ENCODE measurements at places on chromosomes 1 and 21.

- no peak for DNase-seq
Measured at GRCh38 chr1:171744986-171745385, 3.1 kb upstream of the VAMP4 start.

DNA sequence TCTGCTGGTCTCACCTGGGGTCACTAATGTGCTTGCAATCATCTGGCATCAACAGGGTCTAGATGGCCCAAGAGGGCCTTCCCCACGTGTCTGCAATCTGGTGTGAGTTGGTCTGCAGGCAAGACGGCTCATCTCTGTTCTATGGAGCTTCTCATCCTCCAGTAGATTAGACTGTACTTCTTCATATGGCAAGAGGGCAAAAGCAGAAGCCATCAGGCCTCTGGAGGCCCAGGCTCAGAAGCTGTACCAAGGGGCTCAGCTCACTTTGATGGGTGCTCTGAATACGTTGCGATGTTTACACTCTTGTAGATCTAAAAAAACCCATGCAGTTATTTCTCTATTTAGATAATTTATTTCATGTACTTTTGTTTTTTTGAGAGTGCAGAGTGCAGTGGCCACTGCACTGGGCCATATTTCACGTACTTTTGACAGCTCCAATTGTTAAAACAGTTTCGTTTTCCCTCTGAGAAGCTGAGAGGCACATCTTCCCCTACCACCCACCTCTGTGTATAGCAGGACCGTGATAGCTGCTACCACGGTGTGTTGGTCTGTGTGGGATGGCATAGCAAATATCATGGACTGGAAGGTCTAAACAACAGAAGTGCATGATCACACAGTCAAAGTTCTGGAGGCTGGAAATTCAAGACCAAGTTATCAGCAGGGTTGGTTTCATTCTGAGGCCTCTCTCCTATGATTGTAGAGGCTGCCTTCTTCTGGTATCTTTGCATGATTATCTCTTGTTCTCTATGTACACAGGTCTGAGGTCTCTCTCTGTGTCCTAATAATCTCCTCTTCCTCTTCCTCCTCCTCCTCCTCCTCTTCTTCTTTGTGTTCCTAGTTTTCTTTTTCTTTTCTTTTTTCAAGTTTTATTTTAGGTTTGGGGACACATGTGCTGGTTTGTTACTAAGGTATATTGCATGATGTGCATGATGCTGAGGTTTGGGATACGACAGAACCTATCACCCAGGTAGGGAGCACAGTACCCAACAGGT, 17.0 kb downstream of the CITED4 start:
- no peak for DNase-seq

GRCh38 chr1:16073490-16074119, at the start of gene FAM131C:
Gene FAM131C, minus strand, starts transcription at chr1:16073651. Its CDS starts 209 bp downstream, at chr1:16073442.
- DNase-seq, result no peak

GRCh38 chr1:115059316-115059715, 29.7 kb downstream of the TSHB start:
- DNase-seq, result no peak

DNA sequence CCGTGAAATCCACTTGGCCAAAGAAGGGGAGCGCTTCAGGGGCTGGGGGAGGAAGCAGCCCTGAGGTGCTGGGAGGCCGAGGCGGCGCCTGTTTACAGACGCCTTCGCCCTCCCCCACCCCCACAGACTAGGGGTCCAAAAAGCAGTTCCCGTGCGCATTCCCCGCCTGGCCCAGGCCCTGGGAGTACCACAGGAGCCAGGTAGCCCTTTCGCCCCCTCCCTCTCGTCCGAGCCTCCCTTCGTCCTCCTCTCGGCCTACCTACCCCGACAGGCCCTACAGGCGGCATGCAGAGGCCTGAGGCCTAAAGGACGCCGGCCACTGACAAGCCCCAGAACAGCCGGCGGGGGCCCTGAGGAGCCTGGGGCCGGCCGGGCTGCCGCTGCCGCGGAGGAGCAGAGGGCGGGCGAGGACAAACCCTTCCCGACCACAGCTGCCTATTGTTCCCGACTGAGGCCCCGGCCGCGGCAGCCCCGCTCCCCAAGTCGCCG, 522 bp downstream of the RC3H1 start:
- DNase-seq, result peak; percentile 64

DNA sequence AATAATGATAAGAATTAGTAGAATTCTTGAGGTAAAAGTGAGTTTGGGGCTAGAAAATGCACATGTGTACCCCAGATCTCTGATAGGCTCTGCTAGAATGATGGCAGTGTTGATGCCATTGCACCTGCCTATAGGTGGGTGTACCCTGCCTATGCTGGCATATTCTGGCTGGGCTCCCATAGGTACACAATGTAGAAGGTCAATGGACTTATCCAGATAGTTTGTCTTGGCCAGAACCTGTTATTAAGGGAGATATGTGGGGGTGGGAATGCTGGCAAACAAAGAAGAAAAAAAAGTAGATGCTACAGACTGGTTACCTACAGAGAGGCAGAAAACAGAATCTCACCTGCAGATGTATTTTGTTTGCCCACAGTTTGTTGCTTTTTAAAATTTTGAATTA, 14.1 kb upstream of the KLHDC8A start:
- DNase-seq, result no peak

GRCh38 chr21:45598109-45598508, 45.4 kb upstream of the PCBP3 start:
- no peak for DNase-seq

DNA sequence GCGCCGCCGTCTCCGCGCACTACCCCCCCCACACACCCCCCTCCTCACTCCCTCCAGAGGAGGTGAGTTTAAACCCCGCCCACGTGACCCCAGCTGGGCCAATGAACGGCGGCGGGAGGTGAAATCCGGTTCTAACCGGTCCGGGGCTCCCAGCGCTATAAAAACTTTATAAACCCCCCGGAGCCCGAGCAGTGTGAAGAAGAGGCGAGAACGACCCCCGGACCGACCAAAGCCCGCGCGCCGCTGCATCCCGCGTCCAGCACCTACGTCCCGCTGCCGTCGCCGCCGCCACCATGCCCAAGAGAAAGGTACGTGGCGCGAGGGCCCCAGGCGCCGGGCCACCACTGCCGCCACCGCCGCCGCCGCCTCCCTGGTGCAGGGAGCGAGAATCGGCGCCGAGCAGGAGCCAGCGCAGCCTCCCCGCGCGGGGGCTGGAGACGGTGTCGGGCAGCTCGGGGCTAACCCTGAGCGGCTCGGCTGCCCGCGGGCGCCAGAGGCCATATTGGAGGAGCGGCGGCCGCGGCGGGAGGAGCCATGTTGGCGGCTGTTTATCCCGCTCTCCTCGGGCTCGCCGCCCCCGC, at the start of gene HMGN2:
Gene HMGN2 (plus strand): TSS at position 121 of the 581 bp plus-strand sequence. CDS start 173 bp downstream, at position 294.
- DNase-seq, result peak; percentile 76

DNA sequence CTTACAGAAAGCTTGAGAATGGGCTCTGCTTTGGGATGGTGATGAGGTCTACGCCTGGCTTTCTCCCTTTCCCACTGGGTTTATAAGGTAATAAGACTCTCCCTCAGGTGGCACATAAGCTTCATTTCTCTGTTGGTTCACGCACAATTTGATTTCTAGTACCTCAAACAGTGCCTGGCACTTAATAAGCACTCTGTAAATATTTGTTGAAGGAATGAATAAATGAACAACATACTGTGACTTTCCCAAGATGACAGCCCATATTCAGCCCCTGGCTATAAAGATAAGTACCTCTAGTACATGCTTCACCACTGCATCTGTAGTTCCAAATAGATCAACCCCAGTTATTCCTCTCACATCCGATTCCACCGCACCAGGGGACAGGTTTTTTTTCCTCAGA, 17.8 kb downstream of the COPA start:
- no peak for DNase-seq

GRCh38 chr21:45382697-45382997, 22.3 kb upstream of the COL18A1 start:
- DNase-seq, result no peak

DNA sequence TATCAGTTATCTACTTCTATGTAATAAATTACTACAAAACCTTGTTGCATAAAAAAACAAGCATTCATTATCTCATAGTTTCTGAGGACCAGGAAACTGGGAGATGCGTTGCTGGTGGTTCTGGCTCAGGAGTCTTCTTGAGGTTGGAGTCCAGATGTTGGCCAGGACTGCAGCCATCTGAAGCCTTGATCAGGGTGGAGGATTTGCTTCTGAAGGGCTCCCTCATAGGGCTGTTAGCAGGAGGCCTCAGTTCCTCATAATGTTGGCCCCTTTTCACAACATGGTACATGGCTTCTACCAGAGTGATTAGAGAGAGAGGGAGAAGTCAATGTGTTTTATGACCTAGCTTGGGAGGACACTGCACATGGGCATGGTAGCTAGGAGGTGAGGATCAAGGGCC, 137.4 kb downstream of the CNIH3 start:
- DNase-seq, result no peak

DNA sequence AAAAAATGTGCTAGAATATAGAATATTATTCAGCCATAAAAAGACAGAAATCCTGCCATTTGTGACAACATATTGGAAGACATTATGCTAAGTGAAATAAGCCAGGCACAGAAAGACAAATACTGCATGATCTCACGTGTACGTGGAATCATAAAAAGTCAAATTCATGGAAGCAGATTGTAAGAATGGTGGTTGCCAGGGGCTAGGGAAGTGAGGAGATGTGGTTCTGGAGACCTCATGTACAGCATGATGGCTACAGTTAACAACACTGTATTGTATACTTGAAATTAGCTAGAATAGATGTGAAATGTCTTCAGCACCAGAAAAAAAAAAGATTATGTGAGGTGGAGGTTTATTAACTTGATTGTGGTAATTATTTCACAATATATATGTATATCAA, 166.4 kb downstream of the ZZZ3 start:
- no peak for DNase-seq

Data from iris pigment epithelial cell (primary cell).